Stimulated activated CD8-positive, alpha-beta memory T cell treated with anti-CD3 and anti-CD28 coated beads, Interleukin-4, amount 100 ng/mL, for 1 hour (primary cell): ENCODE measurements at places on chromosomes 16 and 17.

DNA sequence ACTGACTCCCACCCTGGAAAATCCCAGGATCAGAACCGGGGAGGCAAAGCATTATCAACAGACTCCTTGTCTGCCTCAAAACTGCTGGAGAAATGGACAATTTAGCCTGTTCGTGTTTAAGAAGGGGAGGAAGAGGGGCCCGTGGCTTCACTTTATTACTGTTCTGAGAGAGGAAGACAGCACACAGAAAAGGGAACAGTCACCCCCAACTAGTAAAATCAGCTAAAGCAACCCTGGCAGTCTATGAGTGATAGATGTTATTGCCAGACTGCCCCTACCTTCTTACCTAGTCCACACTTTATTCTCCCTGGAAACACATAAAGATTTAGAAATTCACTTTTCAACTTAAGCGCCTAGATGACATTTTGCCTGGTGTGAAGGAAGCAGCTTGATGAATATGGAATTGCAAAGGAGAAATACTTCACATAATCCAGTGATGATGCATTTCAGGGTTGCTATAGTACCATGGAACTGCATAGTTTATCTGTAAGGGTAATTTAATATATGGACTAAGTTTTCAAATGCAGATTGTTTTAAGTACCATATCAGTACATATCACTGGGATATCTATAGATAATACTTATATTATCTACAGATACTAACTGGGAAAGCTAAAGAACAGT is 36.9 kb upstream of the TRAP1 start:
- no peak for DNase-seq

DNA sequence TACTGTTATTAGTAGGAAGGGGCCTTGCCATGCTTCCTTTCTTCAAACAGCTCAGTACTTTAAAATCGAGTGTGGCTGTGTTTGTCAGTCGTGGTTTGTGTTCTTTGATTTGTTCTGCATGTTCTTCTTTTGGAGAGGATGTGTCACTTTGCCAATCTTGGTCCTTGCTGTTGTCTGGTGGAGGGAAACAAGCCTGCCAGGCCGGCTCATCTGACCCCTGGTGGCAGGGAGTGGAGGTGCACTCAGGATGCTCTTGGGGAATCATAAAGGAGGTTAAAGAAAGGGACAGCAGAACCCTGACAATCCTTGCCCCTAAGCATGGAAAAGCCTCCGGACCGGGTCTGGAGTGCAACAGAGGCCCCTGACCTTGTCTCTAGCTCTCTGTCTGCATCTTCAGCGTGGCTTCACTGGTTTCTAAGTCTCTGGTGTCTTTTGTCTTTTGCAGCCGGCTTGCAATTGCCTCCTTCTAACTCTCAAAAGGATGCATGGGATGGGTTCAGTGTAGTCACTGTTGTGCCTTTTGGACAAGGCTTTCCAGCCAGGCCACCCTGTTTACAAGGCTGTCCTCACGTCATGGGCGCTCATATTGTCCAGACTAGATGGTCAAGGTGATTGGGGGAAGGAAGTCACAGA is 135.8 kb downstream of the WWOX start:
- peak; percentile 17 for DNase-seq

- DNase-seq: peak; percentile 48
These were observed 5.5 kb upstream of the SLC7A5 start for GRCh38 chr16:87874639-87875427.

GRCh38 chr16:70679671-70680494 is 6.0 kb downstream of the MTSS2 start:
- DNase-seq: no peak

DNA sequence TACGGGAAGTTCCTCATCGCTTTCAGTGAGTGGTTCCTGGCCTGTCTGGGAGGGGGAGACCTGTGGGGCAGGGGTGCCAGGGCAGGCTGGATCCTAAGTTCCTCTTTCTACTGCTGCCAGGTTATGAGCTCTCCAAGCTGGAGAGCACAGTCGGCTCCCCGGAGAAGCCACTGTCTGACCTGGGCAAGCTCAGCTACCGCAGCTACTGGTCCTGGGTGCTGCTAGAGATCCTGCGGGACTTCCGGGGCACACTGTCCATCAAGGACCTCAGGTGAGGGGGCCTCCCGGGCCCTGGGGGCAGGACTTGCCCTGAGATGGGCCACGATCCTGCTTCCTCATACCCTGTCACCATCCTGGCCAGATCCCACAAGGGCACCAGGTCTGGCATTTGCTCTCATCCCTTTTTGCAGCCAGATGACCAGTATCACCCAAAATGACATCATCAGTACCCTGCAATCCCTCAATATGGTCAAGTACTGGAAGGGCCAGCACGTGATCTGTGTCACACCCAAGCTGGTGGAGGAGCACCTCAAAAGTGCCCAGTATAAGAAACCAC is 5.1 kb downstream of the PRSS8 start:
- no peak for DNase-seq

DNA sequence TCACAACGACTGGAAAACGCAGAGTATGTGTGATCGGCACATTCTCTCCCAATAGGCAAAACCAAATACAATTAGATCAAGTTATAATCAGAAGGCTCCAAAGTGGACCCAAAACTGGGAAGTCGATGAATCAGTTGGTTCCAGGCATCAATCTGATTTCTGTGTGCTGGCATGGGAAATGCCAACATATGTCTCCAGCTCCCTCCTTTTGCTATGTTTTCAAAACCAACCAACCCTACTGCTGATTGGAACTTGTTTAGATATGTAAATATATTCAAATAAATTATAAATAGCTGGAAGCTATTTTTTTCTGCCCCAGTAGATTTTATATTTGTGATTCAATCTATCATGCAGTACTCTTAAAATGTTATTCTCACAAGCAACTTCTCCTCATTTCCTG is 284.2 kb downstream of the HS3ST3B1 start:
- no peak for DNase-seq

DNA sequence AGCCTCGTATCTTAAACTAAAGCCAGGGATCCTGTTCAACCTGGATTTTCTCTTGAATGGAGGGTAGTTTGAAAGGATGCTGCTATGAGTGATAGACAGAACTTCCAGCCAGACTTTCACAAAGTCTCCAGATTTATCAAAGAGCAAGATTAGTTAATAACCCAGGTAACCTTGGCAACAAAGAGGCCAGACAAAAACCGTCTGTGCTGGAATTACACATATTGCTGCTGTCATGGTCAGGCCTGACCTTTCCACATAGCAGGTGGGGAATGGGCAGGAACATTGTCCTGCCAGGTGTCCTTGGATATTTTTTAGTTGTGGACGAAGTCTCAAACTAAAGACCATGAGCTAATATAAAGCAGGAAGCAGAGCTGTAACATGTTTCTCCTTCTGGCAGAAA is 52.5 kb downstream of the HLF start:
- no peak for DNase-seq
